HepG2 (cell line): ENCODE measurements at places on chromosomes 3 and 15. TPM values are rescaled to one million over a fixed set of nuclear protein-coding genes. Genes with fewer than 3 reads are reported as not detected.

DNA sequence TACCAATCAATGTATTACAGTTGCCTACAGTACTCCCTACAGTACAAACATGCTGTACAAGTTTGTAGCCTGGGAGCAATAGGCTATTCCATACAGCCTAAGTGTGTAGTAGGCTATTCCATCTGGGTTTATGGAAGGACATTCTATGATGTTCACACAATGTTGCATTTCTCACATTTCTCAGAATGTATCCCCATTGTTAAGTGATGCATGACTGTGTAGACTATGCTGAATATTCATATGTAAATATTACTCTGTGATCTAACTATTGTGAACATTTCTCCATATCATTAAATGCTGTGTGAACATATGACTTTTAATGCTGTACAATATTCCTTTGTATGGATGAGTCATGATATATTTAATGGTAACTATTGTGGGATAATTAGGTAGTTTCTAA is 139.2 kb upstream of the ADAMTS9 start:
- DNase-seq, result no peak

Gene APBA2
- total RNA-seq, result 0.29 and 0.62 TPM in 2 replicates

- no peak for DNase-seq
Observed at GRCh38 chr3:87025661-87026645, 35.0 kb upstream of the VGLL3 start.

GRCh38 chr15:34252545-34252944 is 27.7 kb downstream of the EMC4 start:
- no peak for DNase-seq

- no peak for DNase-seq
Observed at GRCh38 chr3:121747976-121748375, 1.6 kb downstream of the GOLGB1 start.

GRCh38 chr3:13540297-13540995 is 8.5 kb upstream of the FBLN2 start:
- DNase-seq, result no peak

DNA sequence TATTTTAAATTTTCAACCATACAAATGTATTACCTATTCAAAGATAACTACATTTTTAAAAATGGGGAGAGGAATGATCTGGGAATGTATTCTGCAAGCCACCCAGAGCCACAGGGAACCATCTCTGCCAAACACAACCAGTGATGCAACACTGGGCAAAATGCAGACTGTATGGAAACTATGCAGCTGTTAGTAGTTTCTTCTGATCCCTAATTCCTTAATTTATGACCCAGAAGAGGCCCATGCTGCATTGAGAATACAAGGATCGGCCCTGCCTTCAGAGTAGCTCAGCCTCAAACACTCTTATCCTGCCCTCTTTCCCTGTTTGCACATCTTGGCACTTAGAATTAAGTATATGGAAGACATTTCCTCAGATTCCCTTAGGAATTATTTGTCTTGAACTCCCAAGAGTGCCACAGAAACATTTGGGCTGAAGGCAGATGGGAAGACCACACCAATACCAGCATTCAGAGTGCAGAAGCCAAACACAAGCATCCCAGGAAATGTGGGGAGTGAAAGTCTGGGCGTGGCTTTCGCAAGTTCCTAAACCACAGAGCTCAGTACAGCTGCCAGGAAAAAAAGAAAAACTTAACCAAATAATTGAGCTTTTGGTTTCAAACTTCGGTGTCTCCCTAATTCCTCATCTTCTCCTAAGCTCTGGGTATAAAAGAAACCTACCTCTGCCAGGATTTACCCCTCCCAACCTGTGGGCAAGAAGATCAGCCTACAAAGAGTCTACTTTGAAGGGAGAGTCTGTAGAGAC is 5.3 kb downstream of the SNUPN start:
- DNase-seq, result no peak

DNA sequence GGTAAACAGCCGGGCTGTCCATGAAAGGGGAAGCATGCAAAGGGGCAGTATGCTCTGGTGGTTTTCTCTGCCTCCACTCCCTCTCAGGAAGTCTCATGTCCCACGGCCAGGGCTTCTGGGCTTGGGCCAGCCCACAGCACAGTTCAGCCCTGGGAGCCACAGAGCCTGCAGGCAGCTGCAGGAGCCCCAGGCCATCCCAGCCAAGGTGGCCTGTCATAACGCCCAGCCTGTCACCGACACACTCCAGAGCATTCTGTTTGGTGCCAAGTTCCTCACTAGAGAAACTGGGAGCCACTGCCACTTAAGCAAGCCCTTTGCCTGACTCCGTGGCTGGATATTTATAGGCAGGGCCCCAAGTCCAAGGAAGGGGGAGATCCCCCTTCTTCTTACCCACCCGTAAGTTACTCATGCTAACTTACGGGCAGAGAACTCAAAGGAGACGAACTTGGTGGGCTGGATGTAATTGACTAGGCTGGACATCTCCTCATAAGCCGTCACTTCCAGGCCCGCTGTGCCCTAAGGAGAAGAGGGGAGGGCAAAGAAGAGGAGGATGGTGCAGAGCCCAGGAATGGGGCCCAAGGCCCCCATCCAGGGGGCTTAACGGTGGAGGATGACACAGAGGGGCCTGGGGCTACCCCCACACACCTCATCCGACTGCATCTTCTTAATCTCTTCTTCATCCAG is 11.7 kb downstream of the PLCB2 start:
- no peak for DNase-seq
